ENCODE measurements at places on chromosomes 13 and 19. TPM values are rescaled to one million over a fixed set of nuclear protein-coding genes. Genes with fewer than 3 reads are reported as not detected.
A peak's percentile ranks its signal among the peaks of the same experiment; 100 is the strongest.

CD70 gene
- 2.1 TPM for total RNA-seq

DNA sequence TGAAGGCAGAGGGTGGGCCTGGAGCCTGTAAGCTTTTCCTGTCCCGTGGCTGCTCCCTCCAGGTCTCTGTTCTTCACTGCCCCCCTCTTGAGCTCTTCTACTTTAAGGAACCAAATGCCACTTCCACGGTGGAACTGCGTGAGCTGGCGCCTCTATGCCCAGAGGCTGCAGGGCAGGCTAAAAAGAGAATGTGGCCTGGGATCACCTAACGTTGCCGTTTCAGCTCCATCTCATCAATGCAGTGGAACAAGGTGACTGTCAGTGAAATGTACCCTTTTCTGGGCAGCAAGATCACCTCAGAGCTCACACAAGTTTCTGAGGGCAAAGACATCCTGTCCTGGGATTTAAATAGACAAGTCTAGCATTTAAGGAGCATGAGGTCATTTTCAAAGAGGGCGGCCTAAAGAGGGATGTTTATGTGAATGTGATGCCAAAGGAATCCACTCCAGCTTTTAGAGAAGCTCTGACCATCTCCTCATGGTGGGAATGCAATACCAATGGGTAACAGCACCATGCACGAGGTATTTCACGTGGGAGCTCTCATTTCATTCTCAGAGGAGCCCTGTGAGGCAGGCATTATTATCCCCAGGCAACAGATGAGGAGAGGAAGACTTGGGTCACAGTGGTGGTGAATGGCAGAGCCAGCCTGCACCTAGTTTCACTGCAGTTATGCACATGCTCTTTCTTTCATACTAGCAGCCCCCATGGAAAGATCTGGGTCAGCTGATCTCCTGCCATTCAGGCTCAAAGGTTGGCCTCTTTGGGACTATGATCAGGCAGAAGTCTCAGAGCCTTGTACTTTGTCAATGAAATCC lies 39.3 kb downstream of the RGCC start:
- no peak for DNase-seq

DNA sequence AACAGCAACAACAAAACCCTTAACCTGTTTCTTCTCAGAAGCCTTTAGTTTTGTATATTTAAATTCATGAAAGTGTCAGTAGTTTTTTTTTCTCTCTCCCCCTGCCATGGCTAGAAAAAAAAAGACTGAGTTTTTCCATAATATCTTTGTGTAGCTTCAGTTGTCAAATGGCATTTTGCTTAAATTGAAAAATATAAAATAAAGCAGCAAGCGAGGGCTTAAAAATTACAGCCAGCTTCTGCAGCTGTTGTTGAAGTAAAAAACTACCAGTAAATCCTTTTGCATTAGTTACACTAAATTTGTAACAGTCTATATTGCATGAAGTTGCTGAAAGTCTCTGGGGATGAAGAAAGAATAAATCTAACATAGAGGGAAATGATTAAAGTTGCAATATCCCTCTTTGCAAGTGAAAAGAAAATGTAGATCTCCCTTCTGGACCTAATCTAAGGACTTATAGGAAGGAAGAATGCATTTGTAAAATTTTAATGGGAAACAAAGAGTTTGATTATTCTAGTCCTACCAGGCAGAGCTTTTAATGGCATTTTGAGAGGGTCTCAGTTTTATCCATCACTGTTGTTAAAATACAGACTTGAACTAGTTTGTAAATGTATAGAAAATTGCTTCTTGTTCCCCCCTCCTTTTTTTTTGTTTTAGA lies 215.7 kb downstream of the ATP8A2 start:
- DNase-seq, result no peak

DNA sequence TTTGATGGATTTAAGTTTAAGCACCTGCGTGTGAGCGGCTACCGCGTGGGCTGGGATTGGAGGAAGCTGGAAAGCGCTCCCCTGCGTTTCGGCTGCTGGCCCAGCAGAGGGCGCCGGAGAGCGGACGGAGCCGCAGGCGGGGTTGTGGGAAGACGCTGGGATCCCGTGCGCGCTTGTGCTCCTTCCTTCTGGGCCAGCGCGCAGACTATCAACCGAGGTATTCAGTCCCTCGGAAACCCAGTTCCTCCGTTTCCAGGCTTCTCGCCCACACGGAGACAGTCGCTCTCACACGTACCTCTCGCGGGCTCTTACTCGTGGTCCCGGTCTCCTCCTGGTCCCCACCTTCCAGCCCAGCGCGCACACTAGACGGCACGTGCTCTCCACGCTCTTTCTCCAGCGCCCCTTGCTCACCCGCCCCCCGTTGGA lies 28.8 kb downstream of the EPN1 start:
- DNase-seq, result peak; percentile 4

- no peak for DNase-seq
These were observed 555 bp downstream of the SAMD4B start for GRCh38 chr19:39342647-39343305.

GRCh38 chr19:42148266-42148665 lies 16.0 kb upstream of the POU2F2 start:
- no peak for DNase-seq

GRCh38 chr13:110772091-110772984 lies 58.8 kb downstream of the ING1 start:
- no peak for DNase-seq

DNA sequence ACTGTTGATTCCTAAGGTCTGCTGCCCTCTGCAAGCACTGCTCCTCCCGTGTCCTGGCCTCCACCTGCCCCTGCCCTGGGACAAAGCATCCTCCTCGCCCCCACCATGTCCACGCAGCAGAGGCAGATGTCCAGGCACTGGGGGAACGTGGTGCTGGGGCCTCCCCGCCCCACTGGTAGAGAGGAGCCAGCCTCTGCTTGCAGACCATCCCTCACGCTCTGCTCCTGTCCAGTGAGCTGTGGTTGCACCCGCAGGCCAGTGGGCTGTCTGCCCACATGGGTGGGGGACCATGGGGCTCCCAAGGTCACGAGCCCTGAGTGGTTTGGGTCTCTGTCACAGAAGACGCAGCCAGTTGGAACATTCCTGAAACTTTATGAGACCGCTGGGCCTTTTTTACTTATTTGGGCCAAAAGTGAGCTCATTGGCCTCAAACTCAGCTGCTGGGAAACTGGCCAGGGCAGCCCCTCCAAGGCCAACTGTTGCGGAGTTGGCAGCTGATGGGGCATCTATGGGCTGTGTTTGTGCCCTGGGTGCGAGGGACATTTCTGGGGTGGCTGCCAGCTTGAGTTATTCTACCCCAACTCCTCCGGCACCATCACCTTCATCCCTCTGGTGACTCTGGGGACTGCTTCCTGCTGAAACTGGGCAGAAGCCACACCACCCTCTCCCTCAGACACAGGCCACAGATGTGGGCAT lies 64.8 kb upstream of the F7 start:
- no peak for DNase-seq
